ENCODE measurements at places on chromosomes 2 and 18.

DNA sequence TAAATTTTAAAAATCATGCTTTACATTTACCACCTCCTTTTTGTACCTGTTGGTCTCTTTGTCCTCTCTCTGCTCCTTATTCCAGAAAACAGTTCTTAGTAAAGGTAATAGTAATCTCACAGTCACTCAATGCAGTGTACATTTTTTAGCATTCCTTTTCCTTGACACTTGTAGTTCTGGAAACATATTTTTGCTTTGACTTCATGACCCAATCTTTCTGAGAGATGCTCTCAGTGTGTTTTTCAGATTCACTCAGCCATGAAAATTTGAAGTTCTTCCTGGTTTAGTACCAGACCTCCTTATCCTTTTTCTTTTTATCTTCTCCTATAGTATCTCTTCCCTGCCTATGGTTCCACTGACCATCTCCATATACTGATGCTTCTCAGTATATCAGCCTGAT lies 747.5 kb upstream of the ZEB2 start:
- no peaks in the 10 kb centered on the region for H3K36me3 ChIP-seq
- no peaks in the 10 kb centered on the region for H3K4me1 ChIP-seq
- H3K27me3 ChIP-seq: no peaks in the 10 kb centered on the region
- no peak overlapping the region for H3K27ac ChIP-seq
- DNase-seq: no peak

GRCh38 chr2:22153931-22154613 lies 1030.3 kb downstream of the TDRD15 start:
- DNase-seq: no peak
- no peak overlapping the region for H3K27ac ChIP-seq
- no peak overlapping the region for H3K4me3 ChIP-seq
- no peaks in the 10 kb centered on the region for H3K36me3 ChIP-seq

- no peaks in the 10 kb centered on the region for H3K36me3 ChIP-seq
- H3K27me3 ChIP-seq: no peaks in the 10 kb centered on the region
- H3K27ac ChIP-seq: no peak overlapping the region
- DNase-seq: no peak
Measured at GRCh38 chr2:241344925-241345651, 11.0 kb upstream of the FARP2 start.

DNA sequence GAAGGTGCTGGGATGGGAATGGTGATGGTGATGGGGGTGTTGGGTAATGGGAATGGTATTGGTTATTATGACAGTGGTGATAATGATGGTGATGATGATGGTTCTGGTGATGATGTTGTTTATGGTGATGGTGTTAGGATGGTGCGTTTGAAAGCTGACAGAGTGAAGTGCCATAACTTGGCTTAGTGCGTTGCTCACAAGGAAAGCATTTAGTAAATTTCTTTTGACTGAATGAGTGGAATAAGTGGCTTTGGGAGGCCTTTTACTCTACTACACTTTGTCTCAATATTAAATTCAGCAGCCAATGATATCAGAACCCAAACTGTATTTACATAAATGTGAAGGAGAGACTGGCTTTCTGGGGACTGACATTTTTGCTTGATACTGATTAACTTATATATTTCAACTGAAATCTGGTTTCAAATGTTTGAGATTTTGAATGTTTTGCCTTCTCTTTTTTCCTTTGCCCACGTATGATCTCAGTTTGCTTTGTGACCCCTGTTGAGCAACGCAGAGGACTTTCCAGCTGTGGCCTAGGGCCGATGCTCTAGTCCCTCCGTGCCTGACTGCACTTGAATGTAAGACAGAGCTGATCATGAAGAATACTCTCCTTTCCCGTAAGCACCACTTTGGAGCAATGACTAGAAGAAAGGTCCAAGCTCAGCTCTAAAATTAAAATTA lies 128.5 kb upstream of the SH3BP4 start:
- no peak for DNase-seq
- H3K27me3 ChIP-seq: no peaks in the 10 kb centered on the region
- no peaks in the 10 kb centered on the region for H3K36me3 ChIP-seq
- H3K4me3 ChIP-seq: no peak overlapping the region
- H3K4me1 ChIP-seq: no peaks in the 10 kb centered on the region

DNA sequence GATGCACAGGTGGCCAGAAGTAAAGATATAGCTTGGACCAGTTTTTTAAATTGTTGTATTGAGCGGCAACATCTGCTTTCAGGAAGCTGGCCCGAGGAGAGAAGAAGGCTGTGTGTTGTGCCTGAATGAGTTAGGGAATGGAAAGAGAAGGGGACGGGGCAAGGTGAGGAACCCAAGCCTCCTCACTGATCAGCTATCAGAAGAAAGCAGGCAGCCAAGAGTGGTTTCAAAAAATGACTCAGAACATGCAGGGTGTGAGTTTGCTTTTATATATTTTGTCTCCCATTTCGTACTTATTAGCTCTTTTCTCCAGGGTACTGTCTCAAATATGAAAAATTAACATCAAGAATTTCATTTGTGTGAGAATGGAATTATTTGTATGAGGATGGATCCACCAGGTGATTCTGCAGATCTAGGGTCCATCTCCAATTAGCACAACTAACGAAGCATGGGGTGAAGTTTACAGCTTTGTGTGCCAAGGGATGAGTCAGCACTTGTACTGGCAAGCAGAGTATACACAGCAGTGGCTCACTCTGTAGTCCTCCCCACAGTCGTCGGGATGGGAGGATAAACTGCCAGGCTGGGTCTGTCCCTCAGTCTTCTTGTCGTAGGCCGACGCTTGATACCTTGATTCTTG lies 175.7 kb downstream of the PIEZO2 start:
- no peaks in the 10 kb centered on the region for H3K4me1 ChIP-seq
- H3K27ac ChIP-seq: no peak overlapping the region
- no peak for DNase-seq
- no peaks in the 10 kb centered on the region for H3K36me3 ChIP-seq

GRCh38 chr2:181778621-181779201 lies 98.4 kb upstream of the NEUROD1 start:
- H3K4me1 ChIP-seq: no peaks in the 10 kb centered on the region
- no peak overlapping the region for H3K4me3 ChIP-seq
- H3K27ac ChIP-seq: no peak overlapping the region
- H3K27me3 ChIP-seq: no peaks in the 10 kb centered on the region
- DNase-seq: no peak

- no peaks in the 10 kb centered on the region for H3K36me3 ChIP-seq
- H3K4me3 ChIP-seq: no peak overlapping the region
- no peaks in the 10 kb centered on the region for H3K4me1 ChIP-seq
- no peak for DNase-seq
- no peaks in the 10 kb centered on the region for H3K27me3 ChIP-seq
- H3K27ac ChIP-seq: no peak overlapping the region
Measured at GRCh38 chr2:167275046-167275445, 386.8 kb downstream of the XIRP2 start.

DNA sequence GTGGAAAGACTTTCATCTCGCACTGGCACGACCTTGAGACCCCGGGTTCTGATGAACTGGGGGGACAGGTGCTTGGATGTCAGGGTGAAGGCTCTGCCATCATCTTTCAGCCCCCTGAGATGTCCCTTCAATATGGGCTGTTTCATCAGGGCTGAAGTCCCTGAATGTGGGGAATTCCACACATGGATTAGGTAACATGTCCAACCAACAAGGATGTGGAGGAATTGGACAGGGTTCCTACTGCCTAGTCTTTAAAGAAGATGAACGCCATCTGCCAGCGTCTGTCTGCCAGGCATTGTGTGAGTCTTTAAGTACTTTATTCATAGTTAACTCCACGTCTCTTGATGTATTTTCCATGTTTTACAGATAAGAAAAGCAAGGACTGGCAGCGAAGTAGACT lies 5.9 kb upstream of the GRHL1 start:
- H3K36me3 ChIP-seq: no peaks in the 10 kb centered on the region
- no peaks in the 10 kb centered on the region for H3K27me3 ChIP-seq
- no peak for DNase-seq
- peaks cover 4% of the 10 kb centered on the region for H3K4me1 ChIP-seq

GRCh38 chr2:72917138-72917876 lies at the start of gene EMX1:
Gene EMX1 (plus strand): TSS chr2:72917519. CDS start chr2:72917853, 334 bp downstream.
- DNase-seq: peak; percentile 45
- H3K36me3 ChIP-seq: no peaks in the 10 kb centered on the region
- peaks cover 17% of the 10 kb centered on the region for H3K4me1 ChIP-seq
- peak within 1 kb of the TSS; percentile 48 for H3K4me3 ChIP-seq

GRCh38 chr18:48680339-48681250 lies 141.8 kb downstream of the CTIF start:
- no peaks in the 10 kb centered on the region for H3K27me3 ChIP-seq
- no peak for DNase-seq
- H3K4me3 ChIP-seq: no peak overlapping the region
- no peaks in the 10 kb centered on the region for H3K4me1 ChIP-seq

DNA sequence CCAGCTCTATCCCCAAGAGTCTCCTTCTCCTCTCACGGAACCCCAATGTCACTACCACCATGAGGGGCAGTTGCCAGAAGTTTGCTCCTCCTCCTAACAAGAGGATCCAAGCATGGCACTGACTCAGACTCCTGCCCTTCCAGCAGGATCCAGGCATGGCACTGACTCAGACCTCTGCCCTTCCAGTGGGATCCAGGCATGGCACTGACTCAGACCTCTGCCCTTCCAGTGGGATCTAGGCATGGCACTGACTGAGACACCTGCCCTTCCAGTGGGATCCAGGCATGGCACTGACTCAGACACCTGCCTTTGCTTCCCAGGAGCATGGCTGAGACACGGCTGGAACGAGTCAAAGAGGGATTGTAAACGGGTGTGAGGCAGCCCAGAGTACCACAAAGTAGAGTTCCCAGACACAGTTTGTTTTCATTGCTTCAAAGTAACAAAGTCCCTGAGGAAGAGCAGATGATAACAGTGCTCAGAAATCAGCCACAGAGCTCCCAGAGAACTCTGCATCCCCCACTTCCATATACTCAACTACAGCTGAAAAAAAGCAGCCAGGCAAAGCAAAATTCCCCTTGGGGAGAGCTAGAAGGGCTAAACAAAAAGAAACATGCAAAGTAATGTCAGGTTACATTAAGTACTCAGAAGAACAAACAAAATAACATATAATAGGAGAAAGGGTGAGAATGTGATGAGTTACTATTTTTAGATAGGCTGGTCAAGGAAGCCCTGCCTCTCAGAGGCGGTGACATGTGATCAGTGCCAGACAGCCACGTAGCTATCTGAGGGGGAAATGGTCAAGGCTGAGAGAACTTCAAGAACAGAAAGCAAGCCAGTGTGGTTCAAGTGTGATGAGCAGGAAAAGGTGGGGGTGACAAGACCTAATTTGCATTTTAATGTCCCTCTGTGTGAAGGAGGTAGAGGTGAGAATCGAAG lies 3.0 kb downstream of the BUB1 start:
- no peak overlapping the region for H3K27ac ChIP-seq
- H3K4me1 ChIP-seq: no peaks in the 10 kb centered on the region
- no peak for DNase-seq
- no peaks in the 10 kb centered on the region for H3K27me3 ChIP-seq

- DNase-seq: no peak
- no peaks in the 10 kb centered on the region for H3K36me3 ChIP-seq
- peaks cover 6% of the 10 kb centered on the region for H3K4me1 ChIP-seq
- no peaks in the 10 kb centered on the region for H3K27me3 ChIP-seq
- no peak overlapping the region for H3K4me3 ChIP-seq
- H3K27ac ChIP-seq: no peak overlapping the region
Measured at GRCh38 chr2:234986876-234987720, 35.3 kb downstream of the SH3BP4 start.

DNA sequence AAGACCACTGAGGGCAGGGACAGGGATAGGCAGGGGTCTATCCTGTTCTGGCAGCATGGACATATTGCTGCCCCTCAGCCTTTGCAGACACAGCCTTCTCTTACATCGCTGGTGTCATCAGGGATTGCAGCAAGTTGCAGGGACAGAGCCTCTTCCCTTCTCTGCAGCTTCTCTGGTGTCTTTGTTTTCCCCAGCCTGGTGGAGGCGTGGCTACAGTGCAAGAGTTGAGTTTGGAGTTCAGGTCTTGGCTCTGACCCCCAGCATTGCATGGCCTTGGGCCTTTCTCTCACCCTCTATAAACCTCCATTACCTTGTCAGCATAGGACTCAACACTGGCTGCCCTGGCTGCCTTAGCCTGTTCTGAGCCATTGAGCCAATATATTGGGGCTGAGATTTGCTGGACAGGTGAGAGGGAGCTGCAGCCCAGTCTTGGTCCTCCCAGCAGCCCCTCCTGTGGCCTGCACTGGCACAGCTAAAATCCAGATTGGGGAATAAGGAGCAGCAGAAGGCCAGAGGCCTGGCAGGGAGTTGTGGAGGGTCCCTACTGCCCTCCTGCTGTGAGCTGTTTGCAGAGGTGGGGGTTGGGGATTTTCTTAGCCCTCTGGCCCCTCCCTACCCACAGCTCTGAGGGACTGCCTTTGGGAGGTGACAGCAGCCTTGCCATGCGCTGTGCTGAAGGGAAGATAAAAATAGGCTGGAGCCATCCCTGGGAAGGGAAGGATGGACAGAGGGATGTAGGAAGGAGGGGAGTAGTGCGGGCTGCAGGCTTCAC lies 22.8 kb downstream of the EHD3 start:
- no peaks in the 10 kb centered on the region for H3K27me3 ChIP-seq
- no peaks in the 10 kb centered on the region for H3K4me1 ChIP-seq
- no peak for DNase-seq

- no peak overlapping the region for H3K27ac ChIP-seq
- no peaks in the 10 kb centered on the region for H3K36me3 ChIP-seq
- no peaks in the 10 kb centered on the region for H3K27me3 ChIP-seq
- H3K4me3 ChIP-seq: no peak overlapping the region
- DNase-seq: no peak
- H3K4me1 ChIP-seq: no peaks in the 10 kb centered on the region
Measured at GRCh38 chr18:56030060-56030459, 442.1 kb upstream of the TCF4 start.

DNA sequence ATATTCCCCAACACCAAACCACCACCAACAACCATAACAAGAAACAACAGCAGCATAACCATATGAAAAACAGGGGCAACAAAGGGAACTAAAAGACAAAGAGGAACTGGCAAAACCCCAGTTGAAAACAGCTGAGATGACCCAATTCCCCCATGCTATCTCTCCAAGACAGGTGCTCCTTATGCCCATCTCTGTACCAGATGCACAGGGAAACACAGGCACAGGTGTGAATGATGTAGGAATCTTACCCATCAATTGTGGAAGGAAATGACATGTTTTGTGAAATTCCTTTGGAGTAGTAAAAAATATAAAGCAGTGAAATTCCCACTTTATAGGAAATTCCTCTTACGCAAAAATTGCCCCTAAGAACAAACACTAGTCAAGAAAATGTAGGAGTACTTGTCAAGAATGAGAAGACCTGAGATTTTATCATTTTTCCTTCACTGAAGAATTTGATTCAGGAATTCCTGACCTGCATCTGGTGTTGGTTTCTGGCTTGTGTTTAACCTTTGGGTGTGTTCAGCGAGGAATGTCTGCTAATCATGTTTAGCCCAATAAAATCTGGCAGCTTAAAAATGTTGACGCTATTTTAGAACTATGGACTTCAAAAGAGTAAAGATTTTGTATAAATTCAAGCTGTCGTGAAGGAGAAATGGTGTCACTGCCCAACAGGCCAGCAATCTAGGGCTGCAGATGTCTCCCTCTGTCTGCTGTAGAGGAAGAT lies 67.7 kb upstream of the ARHGAP28 start:
- H3K4me3 ChIP-seq: no peak overlapping the region
- peaks cover 4% of the 10 kb centered on the region for H3K36me3 ChIP-seq
- no peak overlapping the region for H3K27ac ChIP-seq

- no peaks in the 10 kb centered on the region for H3K4me1 ChIP-seq
- no peak overlapping the region for H3K4me3 ChIP-seq
- H3K27me3 ChIP-seq: no peaks in the 10 kb centered on the region
- H3K36me3 ChIP-seq: no peaks in the 10 kb centered on the region
Measured at GRCh38 chr2:177906041-177906718, 166.4 kb downstream of the PDE11A start.

All from breast epithelium (tissue), 4 donors.